Small intestine (tissue), 16 donors: ENCODE measurements at places on chromosomes 4 and X. TPM values are rescaled to one million over a fixed set of nuclear protein-coding genes. Genes with fewer than 3 reads are reported as not detected.

RAB33A gene
- 0.79 TPM for polyA plus RNA-seq

SHROOM4 gene
- polyA plus RNA-seq, result under 0.01 TPM

EVC gene
- 2.0 TPM for polyA plus RNA-seq

SCARB2 gene
- 34.9 TPM for polyA plus RNA-seq

SSX2 gene
- polyA plus RNA-seq, result not detected

CLGN gene
- 0.88 TPM for polyA plus RNA-seq

SLC7A11 gene
- 0.54 TPM for polyA plus RNA-seq

DDX60 gene
- polyA plus RNA-seq, result 12.7 TPM

FAM184B gene
- polyA plus RNA-seq, result not detected

- no peak overlapping the region for H3K4me3 ChIP-seq
- no peak for DNase-seq
Measured at GRCh38 chr4:115356176-115356575, 242.8 kb upstream of the NDST4 start.

GRCh38 chrX:31543634-31544033, 471.8 kb upstream of the FTHL17 start:
- H3K27ac ChIP-seq, result no peak overlapping the region
- H3K36me3 ChIP-seq, result no peaks in the 10 kb centered on the region
- no peak for DNase-seq
- H3K4me3 ChIP-seq, result no peak overlapping the region
- H3K4me1 ChIP-seq, result no peaks in the 10 kb centered on the region
- H3K27me3 ChIP-seq, result no peaks in the 10 kb centered on the region

DNA sequence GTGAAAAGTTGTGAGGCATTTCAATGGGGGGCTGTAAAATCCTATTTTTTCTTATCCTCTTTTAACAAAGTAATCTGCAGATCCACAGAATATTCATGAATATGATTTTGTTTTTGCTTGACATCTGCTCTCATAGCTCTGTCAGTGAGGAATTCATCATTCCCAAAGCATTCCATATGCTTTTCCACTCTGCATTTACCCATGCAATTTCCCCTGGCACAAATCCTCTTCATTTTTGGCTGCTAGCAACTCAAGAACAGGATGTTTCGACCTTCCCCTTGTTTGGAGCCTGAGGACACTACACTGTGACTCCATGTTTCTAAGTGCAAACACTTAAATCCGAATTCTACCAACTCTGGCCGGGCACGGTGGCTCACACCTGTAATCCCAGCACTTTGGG, 48.5 kb downstream of the KLHL15 start:
- no peaks in the 10 kb centered on the region for H3K4me1 ChIP-seq
- no peaks in the 10 kb centered on the region for H3K36me3 ChIP-seq
- no peak overlapping the region for H3K4me3 ChIP-seq

- H3K27me3 ChIP-seq, result no peaks in the 10 kb centered on the region
- H3K4me3 ChIP-seq, result no peak overlapping the region
- H3K27ac ChIP-seq, result no peak overlapping the region
- DNase-seq, result no peak
- H3K36me3 ChIP-seq, result no peaks in the 10 kb centered on the region
- no peaks in the 10 kb centered on the region for H3K4me1 ChIP-seq
Measured at GRCh38 chrX:64093761-64094160, 111.7 kb downstream of the AMER1 start.

GRCh38 chr4:907691-908425, 24.3 kb downstream of the GAK start:
- no peak for DNase-seq
- no peak overlapping the region for H3K4me3 ChIP-seq
- no peak overlapping the region for H3K27ac ChIP-seq
- peaks cover 16% of the 10 kb centered on the region for H3K36me3 ChIP-seq
- no peaks in the 10 kb centered on the region for H3K27me3 ChIP-seq
- H3K4me1 ChIP-seq, result no peaks in the 10 kb centered on the region

GRCh38 chr4:172736046-172736445, 432.6 kb upstream of the GALNT7 start:
- H3K4me3 ChIP-seq, result no peak overlapping the region
- DNase-seq, result no peak
- no peaks in the 10 kb centered on the region for H3K4me1 ChIP-seq
- no peak overlapping the region for H3K27ac ChIP-seq
- H3K36me3 ChIP-seq, result no peaks in the 10 kb centered on the region

- no peak overlapping the region for H3K27ac ChIP-seq
- no peaks in the 10 kb centered on the region for H3K4me1 ChIP-seq
- no peak for DNase-seq
- H3K36me3 ChIP-seq, result no peaks in the 10 kb centered on the region
Measured at GRCh38 chr4:102665527-102665926, 95.2 kb downstream of the MANBA start.

DNA sequence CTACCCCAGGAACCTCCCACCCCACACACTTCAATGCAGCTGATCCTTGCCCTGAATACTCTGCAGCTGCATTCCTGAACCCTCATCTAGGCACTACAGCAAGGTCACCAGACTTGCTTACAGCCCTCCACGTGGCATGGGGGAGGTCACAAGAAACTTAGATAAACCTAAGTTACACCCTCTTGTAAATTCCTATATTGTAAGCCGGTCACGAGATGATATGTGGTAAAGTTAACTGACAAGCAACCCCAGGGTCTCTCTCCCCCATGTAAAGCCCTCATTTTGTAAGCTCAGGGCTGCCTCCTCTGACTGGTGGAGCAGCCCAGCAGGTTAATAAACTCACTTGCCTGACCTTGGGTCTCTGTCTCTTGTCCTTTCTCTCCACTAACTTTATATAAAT, 570.7 kb downstream of the PCDH7 start:
- peaks cover 2% of the 10 kb centered on the region for H3K4me1 ChIP-seq
- H3K36me3 ChIP-seq, result no peaks in the 10 kb centered on the region
- no peak overlapping the region for H3K4me3 ChIP-seq
- no peak overlapping the region for H3K27ac ChIP-seq
- DNase-seq, result peak; percentile 75
- no peaks in the 10 kb centered on the region for H3K27me3 ChIP-seq

- H3K27me3 ChIP-seq, result peaks cover 63% of the 10 kb centered on the region
- H3K4me3 ChIP-seq, result no peak overlapping the region
- H3K27ac ChIP-seq, result peak overlapping the region; percentile 49
- no peaks in the 10 kb centered on the region for H3K36me3 ChIP-seq
- no peak for DNase-seq
Measured at GRCh38 chr4:173519111-173520101, 10.6 kb downstream of the HAND2 start.

DNA sequence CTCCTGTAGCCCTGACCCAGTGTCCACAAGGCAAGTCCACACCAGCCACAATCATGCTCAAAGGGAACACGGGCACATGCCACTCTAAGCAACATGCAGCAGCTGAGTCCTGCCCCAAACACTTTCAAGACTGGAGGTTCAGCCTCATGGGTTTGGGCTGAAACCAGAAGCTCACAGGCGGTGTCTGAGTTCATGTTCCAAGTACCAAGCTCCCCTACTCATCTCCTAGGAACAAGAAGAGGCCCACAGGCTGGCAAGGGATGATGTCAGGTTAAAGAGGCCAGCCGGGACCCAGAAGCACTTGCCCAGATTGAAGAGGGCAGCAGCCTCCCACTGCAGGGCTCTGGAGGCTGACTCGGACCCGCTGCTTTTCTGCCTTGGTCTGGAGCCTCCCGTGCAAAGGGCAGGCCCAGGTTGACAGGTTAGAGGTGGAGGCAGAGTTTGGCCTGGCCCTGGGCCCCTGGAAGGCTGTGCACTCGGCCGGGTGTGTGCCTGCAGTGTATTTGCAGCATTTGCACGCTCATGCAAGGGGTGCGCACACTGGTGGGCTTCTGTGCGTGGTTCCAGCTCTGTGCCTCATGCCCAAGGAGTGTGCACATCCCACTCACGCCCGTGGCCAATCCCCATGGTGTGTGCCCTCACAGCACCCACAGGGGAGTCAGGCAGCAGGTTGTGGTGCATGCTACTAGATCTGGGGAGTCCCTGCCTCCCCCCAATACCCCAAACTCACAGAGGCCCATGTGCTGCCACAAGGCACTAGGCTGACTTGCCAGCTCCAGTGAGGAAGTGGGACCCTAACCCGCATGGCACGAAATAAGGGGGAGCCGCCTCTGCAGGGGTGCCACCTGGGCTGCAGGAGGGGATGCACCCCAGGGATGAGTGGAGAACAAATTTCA, 2.4 kb downstream of the HMX1 start:
- no peaks in the 10 kb centered on the region for H3K4me1 ChIP-seq
- H3K4me3 ChIP-seq, result no peak overlapping the region
- H3K27ac ChIP-seq, result no peak overlapping the region

DNA sequence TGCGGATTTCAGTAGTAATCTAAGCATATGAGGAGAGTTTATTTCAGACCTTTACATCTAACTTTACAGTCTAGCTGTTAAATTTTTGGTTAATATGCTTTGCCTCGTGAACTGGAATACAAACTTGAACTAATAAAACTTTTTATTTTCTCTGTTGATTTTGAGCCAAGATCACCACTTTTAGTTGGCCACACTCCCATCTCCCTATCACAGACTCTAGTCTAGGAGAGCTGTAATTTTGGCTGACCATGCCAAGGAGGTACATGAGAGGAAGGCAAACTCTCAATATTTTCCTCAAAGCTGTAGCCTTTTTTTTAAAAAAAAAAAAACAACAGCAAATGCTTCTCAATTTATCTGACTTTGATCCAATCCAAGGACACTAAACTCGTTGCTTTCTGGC, 597.5 kb upstream of the PCDH7 start:
- no peaks in the 10 kb centered on the region for H3K36me3 ChIP-seq
- no peak for DNase-seq
- H3K27me3 ChIP-seq, result no peaks in the 10 kb centered on the region
- no peak overlapping the region for H3K4me3 ChIP-seq

DNA sequence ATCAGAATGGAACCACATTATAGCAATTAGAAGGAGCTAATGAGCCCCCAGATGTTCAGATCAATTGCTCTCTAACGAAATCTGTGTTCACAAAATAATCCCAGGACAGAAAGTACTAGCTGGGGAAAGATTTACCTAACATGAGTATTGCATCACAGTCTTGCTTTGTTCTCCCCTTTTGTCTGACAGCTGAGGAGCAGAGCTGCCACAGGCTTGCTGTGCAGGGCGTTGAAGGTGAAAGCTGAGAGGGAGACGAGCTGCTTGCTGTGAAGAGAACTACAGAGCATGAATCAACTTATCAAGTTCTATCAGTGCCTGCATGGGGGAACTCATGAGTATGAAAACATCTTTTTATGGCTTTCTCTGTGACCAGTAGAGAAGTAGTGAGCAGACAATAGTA, 441.2 kb downstream of the CENPC start:
- no peaks in the 10 kb centered on the region for H3K4me1 ChIP-seq
- DNase-seq, result no peak
- H3K4me3 ChIP-seq, result no peak overlapping the region
- H3K27ac ChIP-seq, result no peak overlapping the region
